ENCODE measurements at places on chromosomes 2 and 18. TPM values are rescaled to one million over a fixed set of nuclear protein-coding genes. Genes with fewer than 3 reads are reported as not detected.

UGT1A8 gene
- polyA plus RNA-seq, result not detected

PAX3 gene
- not detected for polyA plus RNA-seq

CCDC141 gene
- not detected for polyA plus RNA-seq

ANKRD29 gene
- 1.2 TPM for polyA plus RNA-seq

MC4R gene
- polyA plus RNA-seq, result not detected

CHMP3 gene
- polyA plus RNA-seq, result 111 TPM

LIPG gene
- 0.44 TPM for polyA plus RNA-seq

Data from brain (organoid and tissue), 16 donors.